ENCODE measurements at places on chromosomes 2 and 18.

DNA sequence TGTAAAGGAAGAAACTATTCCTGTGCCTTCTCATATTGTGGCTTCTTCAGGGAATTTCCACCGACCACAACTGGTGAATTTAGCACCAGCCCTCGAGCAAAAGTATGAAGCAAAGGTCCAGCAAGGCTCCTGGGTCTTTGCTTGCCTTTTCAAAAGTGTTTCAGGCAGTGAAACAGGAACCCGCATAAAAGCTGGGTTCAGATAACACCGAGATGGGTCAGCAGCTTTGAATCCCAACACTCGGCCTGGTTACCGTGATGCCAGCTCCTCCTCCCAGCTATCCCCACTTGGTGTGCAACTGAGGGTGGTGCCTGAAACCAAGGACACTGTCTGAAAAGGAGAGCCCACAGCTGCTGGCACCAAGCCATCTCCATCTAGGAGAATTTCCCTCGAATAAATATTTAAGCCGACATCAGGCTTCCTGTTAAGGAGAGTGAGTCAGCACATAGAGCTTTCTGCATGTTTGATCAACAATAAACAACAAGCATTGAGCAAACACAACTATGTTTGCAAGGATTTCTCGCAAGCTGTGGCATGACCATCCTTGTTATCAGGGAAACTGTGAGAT is 69.5 kb downstream of the ANTXR1 start:
- DNase-seq, result no peak

- DNase-seq, result no peak
Measured at GRCh38 chr2:221572821-221573429, 821 bp upstream of the EPHA4 start.

DNA sequence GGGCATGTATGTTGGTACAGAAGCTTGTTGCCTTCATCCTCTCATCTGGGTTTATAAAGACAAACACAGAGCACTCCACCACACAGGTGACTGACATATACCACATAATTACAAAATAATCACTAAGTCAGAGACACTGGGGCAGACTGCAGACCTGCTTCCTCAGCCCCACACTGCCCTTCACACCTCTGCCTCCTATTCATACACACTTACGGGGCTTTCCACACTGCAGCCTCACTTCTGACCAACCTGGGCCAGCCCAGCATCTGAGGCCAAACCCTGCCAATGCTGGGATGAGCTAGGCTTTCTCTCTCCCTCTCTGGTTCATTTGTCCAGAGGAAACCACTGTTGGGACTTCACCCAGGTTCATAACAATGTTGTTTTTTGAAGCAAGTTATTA is 4.5 kb downstream of the EMX1 start:
- no peak for DNase-seq

- no peak for DNase-seq
Measured at GRCh38 chr2:154537843-154538450, 160.5 kb upstream of the KCNJ3 start.

DNA sequence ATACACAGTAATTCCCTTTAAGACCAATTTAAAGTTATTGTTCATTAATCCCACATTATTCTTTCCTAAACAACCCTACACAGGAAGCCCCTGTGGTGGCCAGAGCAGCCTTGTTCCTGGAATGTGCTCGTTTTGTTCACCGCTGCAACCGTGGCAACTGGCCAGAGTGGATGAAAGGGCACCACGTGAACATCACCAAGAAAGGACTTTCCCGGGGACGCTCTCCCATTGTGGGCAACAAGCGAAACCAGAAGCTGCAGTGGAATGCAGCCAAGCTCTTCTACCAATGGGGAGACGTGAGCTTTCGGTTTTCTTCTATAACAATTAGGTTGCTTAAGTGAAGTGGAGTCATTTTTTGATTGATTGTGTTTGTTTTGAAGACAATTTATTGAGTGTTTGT is 101.0 kb downstream of the UNC80 start:
- no peak for DNase-seq

DNA sequence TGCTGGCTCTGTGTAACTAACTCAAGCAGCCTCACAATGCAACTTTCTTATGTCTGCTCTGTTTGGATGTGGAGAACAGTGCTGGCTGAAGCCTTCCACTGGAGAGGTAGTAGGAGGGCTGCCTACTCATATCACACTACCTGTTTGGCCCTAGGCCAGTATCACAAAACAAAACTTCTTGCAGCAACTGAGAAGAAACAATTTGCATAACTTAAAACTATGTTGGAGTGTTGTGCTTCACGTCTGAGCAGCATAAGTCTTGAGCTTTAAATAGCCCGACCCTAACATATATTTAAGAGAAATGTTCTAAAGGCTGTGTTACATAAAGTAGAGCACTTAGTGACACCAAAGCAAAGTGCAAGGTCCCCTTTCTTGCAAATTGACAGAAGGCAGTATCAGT is 204.9 kb upstream of the ACVR2A start:
- no peak for DNase-seq

GRCh38 chr2:228352048-228352447 is 170.6 kb upstream of the SPHKAP start:
- DNase-seq, result peak; percentile 55

- DNase-seq, result no peak
Measured at GRCh38 chr18:46480226-46480625, 176.8 kb downstream of the LOXHD1 start.

DNA sequence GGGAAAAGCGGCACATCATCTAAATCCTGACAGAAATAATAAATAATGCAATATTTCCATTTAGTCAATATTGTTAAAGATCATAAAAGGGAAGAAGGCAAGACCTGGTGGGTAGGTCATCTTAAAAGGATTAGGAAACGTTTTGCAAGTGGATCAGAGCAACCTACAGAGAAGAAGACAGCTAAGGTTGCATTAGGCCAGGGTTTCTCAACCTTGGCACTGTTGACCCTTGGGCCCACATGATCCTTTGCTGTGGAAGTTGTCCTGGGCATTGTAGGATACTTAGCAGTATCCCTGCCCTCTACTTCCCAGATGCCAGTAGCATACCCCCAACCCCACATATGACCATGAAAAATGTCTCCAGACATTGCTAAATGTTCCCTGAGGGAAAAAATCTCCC is 55.0 kb downstream of the KLF7 start:
- no peak for DNase-seq

- DNase-seq, result no peak
Measured at GRCh38 chr2:176156807-176157498, at the start of gene HOXD3. HOXD3 (plus strand) TSS chr2:176157307; CDS start chr2:176169115, 11,808 bp downstream.

DNA sequence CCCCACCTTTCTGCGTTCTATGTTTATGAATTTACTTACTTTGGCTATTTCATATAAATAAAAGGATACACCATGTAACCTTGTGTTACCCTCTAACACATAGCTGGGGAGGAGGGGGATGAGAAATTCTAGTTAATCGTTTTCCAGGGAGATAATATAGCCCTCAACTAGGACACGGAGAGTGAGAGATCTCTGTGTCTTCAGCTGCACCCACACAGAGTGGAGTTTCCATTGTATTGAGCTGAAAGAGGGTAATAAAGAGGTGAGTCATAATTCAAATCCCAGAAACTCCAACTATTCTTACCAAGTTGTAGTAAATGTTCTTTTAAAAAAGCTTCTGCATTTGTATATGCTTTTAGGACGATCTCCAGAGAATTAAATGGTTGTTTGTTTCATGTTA is 110.1 kb upstream of the SULT1C3 start:
- DNase-seq, result no peak

DNA sequence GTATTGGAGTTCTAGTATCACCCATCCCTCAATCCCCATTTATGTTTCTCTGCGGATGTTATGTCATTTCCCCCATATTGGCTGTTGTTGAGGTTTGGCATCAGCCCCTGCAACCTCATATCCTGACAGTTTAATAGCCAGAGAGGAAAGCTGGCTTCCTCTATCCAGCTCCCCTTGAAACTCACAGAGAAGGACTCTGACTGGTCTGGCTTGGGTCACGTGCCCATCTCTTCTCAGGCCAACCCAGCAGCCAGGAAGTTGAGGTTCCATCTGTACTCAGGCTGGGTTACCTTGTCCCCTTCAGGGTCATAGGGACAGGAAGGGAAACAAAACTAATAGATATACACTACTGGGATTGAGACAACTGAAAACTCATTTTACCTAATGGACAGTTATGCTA is 148.0 kb upstream of the SLC14A2 start:
- DNase-seq, result no peak

- DNase-seq, result no peak
Measured at GRCh38 chr2:156800065-156800653, 364.0 kb downstream of the GPD2 start.

- DNase-seq, result no peak
Measured at GRCh38 chr2:237869343-237870102, 10.1 kb downstream of the RAMP1 start.

- DNase-seq, result no peak
Measured at GRCh38 chr2:236743039-236743920, 173.7 kb downstream of the ACKR3 start.

DNA sequence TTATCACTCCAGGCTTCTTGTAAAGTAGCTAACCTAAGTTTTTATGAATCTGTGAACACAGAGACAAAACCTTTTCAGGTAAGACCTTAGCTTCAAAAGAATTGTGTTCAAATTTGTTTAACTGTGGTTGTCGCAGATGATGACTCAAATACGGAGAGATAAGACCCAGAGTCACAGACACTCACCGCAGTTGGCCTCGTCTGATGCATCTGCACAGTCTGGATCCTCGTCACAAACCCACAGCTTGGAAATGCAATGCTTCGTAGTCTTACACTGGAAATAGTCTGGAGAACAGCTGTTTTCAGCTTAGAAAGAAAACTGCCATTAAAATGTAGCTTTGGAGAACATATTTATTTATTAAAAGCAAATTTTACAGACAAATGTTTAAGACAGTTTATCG is 1662.1 kb upstream of the NXPH2 start:
- DNase-seq, result no peak

DNA sequence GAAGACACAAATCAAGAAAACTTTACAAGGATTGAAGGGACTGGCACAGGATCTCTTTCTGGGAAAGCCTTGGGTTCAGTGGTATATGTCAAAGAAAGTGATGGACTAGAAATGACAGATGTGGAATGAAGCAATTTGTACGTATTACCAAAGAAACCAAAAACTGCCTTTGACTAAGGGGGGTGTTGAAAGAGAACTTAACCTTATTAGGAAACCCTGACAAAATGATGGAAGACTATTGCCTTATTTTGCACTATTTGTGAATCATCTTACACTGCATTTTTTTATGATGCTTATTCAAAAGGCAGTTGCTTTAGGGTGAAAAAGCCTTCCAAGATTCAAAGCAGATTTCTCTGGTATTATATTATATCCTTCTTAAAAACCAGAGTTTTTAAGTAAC is 4.0 kb downstream of the TSGA10 start:
- no peak for DNase-seq

DNA sequence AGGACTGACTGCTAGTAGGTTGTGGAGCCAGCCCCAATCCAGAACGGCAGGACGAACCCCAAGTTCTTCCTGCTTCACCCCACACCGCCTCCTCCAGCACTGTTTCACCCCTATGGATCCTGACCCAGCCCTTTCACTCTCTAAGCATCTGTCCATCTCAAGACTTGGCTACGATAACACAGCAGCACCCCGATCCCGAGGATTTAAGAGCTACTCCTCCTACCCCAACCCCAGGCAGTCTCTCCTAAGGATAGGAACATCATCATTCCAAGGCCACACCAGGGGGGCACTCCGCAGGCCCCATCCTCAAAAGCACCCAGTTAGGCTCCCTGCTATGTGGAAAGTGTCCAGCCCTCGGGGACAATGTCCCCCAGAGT is 645 bp downstream of the KCTD18 start:
- DNase-seq, result no peak

DNA sequence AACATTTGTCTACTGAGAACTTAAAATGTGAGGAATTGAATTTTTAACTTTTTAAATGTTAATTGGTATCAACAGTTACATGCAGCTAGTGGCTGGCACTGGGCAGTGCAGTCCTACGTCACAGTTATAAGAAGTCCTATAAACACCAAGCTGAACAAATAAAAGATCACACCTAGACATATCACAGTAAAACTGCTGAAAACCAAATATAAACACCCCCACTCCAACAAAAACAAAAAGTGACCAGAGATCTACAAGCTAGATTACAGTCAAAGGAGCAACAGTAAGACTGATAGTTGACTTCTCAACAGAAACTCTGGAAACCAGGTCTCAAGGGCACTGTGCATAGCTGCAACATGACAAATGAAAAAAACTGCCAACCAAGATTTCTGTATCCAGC is 19.4 kb downstream of the TLK1 start:
- no peak for DNase-seq

- DNase-seq, result no peak
Measured at GRCh38 chr2:85765081-85765731, 11.4 kb downstream of the ATOH8 start.

GRCh38 chr2:172380436-172381274 is 46.7 kb upstream of the ITGA6 start:
- DNase-seq, result no peak

DNA sequence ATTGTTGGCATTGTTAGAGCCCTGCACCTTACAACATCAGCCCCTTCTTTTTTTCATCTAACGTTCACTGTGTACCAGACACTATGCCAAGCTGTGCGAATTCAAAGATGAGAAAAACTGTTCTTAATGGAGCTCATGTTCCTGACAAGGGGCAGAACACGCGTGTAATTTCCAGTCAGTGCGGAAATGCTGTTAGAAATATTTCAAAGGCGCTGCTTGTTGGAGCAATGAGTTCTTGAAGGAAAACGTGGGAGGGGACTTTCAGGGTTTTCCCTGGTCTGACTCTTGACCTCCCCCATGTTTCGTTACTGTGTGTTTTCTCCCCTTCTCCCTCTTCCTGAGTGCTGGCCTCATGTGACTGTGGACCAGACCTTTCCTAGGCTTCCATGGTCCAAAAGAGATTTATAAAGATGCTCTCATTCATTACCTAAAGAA is 1.5 kb downstream of the MTHFD2 start:
- no peak for DNase-seq
